Right renal cortex interstitium (tissue), 3 donors: ENCODE measurements at places on chromosomes 16 and 17.

DNA sequence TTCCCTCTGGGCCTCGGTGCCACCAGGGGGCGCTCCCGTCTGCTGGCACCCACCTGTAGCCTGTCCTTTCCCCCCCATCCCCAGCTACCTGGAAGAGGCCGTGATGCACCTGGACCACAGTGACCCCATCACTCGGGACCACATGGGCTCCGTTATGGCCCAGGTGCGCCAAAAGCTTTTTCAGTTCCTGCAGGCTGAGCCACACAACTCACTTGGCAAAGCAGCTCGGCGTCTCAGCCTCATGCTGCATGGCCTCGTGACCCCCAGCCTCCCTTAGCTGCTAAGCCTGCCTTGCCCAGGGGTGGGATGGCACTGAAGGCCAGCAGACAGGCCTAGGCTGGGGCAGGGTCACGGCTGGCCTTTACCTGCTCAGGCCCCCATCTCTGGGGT is 818 bp upstream of the NRN1L start:
- no peak for DNase-seq

DNA sequence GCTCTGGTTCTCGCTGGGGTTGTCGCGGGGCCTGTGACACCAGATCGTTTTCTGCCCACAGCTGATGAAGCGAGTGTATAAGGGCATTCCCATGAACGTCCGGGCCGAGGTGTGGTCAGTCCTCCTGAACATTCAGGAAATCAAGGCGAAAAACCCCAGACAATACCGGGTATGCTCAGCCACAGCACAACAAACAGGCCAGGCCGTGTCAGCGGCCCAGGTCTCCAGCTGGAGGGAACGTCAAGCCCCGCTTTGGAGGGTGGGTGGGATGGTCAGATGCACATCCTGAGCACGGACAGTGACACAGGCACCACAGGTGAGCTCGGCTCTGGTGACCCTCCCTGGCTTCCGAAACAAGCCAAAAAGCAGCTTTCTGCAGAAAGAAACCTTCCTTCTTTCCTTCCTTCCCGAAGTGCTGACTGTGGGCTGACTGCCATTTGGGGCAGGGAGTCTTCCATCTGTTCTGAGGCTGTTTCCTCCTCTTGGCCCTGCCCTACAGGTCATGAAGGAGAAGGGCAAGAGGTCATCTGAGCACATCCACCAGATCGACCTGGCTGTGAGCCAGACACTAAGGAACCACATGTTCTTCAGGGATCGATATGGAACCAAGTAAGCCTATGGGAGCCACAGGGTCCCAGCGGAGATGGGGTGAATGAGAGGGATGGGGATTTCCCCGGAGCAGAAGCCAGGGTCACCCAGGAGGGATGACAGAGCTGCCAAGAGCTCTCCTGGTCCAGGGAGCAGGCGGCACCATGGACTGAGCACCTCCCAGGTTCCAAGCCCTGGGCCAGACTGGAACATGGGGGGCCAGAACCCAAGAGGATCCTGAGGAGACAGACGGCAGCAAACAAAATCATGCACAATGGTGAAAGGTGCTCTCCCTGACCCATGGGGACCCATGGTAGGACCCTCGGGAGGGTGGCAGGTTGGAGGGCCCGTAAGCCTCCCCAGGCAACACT is 79.4 kb downstream of the GOSR1 start:
- DNase-seq: no peak

- DNase-seq: no peak
Measured at GRCh38 chr17:63751806-63752205, 10.2 kb upstream of the STRADA start.

DNA sequence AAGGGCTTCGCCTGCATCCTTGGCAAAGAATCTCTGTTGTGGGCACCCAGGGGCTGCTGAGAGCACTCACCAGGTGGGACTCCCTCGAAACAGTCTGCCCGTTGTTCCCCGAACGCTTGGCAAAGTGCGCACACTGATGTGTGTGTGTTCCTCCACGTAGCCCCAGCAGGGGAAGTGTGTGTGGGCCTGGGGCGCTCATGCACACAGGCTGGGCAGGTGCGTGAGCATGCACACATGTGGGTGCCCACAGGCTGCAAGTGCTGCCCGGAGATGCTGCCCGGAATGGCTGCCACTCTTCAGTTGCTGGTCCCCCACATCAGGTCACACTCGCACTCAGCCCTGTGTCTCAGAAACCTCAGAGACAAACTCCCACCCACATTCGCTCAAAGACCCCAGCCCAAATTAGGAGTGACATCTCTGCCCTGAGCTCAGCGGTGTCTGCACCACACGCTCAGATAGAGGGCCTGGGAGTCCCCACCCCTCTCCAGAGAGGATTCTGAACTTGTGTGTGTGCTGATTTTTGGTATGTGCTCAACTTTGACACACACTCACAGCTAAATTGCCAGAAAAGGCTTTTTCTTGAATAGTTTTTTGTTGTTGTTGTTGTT is 119.4 kb downstream of the MGAT5B start:
- DNase-seq: no peak

- no peak for DNase-seq
Measured at GRCh38 chr17:3835410-3836229, 10.4 kb downstream of the NCBP3 start.

DNA sequence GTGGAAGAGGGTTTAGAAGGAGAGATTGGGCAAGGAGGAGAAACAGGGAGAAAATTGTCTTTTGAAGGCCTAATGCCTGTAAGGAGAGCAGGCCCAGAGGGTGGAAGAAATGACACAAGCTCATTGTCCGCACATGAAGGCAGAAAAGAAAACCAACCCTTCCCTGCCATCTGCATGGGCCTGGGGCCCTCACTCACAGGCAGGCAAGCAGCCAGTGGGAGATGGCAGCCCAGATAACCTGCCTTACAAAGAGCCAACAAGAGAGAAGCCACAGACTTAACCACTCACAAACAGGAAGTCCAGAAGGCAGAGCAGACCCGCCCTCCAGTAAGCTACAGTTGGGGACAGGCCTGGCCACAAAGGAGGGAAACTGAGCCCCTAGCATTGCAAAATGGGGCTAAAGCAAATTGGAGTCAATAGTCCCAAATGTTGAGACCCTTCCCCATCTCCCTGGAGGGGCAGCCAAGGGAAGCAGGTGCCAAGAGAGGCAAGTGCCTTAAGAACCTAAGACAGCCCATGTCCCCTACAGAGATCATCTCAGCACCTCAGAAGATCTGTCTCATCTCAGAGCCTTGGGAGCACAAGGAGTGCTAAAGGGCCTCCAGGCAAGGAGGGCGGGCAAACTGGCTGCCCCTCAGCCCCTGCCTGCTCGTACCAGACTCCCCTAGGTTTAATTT is 7.3 kb upstream of the TSPOAP1 start:
- no peak for DNase-seq

DNA sequence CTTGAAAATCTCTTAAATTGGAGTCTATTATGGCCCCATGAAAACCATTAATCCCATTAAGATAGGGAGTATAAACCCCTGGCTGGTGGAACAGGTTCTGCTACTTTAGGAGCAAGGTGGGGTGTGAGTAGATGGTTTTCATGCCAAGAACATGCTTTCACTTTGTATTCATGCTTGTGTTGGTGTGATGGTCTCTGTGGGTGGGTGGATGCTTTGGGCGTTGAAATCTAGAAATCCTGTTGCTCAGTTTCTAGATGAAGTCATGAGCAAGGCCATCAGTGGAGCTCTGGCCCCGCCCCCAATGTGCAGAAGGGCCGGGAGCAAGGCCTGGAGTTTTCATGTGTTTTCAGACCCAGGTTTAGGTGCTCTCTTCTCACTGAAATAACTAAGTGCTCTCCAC is 20.1 kb downstream of the PLD6 start:
- DNase-seq: no peak

GRCh38 chr16:3992297-3993051 is 112.0 kb upstream of the CREBBP start:
- DNase-seq: no peak

DNA sequence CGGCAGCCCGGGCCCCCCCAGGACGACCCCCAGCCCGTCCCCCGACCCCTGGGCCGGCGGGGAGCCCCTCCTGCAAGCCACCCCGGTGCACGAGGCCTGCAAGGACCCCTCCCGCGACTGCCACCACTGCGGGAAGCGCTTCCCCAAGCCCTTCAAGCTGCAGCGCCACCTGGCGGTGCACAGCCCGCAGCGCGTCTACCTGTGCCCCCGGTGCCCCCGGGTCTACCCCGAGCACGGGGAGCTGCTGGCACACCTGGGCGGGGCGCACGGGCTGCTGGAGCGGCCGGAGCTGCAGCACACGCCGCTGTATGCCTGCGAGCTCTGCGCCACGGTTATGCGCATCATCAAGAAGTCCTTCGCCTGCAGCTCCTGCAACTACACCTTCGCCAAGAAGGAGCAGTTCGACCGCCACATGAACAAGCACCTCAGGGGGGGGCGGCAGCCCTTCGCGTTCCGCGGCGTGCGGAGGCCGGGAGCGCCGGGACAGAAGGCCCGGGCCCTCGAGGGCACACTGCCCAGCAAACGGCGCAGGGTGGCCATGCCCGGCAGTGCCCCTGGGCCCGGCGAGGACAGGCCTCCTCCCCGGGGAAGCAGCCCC is 15.6 kb upstream of the ZFPM1 start:
- DNase-seq: no peak

- no peak for DNase-seq
Measured at GRCh38 chr17:44793885-44794842, 35.4 kb downstream of the ADAM11 start.

GRCh38 chr16:19147627-19148026 is 20.4 kb upstream of the SYT17 start:
- no peak for DNase-seq

GRCh38 chr17:75059369-75060345 is 12.6 kb downstream of the KCTD2 start:
- peak; percentile 18 for DNase-seq

- DNase-seq: no peak
Measured at GRCh38 chr16:1942047-1942809, 771 bp downstream of the MSRB1 start.

DNA sequence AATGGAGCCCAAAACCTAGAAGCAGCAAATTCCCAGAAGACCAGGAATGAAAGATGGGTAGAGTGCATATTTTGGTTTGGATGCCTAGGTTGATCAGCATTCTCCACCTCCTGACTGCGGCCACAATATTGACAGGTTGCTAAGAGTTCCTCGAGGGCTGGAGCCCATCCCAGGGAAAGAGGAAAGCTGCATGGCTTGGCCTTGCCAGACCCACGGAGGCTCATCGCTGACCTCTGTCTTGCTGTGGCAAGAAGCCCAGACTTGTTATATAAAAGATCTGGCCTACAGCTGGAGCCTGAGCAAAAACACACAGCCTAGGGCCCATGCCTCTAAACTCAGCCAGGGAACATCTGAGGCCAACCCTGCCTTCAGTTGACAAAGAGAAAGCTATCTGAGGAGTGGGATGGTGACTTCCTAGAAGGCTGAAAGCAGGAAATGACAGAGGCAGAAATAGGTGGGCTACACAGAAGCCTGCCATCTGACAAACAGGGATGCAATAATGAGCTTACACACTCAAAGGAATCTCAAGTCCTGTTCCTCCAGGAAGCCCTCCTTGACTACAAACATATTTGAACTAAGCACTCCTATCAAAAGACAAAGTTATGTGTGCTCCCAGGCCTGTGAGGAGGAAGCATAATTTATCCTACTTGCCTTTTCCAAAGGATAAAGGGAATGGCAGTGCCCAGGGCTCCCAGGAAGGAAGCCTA is 22.5 kb upstream of the SLC35B1 start:
- DNase-seq: peak; percentile 41

DNA sequence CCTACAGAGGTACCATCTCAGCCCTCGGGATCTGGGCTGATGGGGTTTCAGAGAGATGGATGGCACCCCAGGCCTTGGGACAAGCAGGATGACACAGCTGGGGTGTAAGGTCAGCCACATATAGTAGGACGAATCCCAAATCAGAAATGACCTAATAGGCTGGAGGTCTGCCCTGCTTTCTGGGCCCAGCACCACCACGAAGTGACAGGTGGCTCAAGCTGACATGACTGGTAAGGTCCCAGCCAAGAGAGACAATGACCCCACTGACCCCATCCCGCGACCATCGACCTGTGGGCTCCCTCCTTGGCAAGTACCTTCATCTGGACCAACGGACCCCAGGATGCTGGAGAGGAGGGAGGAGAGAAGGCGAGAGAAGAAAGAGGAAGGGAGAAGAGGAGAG is 15.6 kb downstream of the CAMKK1 start:
- no peak for DNase-seq

GRCh38 chr16:66309-67182 is 5.9 kb downstream of the RHBDF1 start:
- no peak for DNase-seq

GRCh38 chr16:69672998-69673713 is 53.2 kb downstream of the NQO1 start:
- DNase-seq: no peak

- no peak for DNase-seq
Measured at GRCh38 chr17:77470800-77471733, 330.3 kb downstream of the SEC14L1 start.

GRCh38 chr16:54290833-54291655 is 4.5 kb upstream of the IRX3 start:
- DNase-seq: no peak

DNA sequence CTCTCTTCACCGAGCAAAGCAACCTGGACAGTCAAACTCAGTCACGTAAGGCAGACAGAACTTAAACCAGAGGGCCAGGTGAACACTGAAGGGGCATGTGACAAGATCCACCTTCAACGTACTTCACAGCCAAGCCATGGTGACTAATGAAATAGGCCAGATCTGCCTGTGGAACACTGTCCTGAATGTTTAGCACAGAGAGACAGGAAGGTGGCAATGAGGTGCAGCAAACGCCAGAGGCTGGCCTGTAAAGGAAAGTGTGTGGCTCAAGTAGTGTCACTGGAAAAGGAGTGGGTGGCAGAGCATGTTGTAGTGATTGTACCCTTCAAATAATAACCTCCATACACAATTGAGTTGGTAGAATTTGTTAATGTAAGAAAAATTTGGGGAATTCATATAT is 38.1 kb downstream of the SLC6A4 start:
- no peak for DNase-seq

GRCh38 chr17:76191896-76192295 is 48.4 kb downstream of the RNF157 start:
- DNase-seq: no peak

DNA sequence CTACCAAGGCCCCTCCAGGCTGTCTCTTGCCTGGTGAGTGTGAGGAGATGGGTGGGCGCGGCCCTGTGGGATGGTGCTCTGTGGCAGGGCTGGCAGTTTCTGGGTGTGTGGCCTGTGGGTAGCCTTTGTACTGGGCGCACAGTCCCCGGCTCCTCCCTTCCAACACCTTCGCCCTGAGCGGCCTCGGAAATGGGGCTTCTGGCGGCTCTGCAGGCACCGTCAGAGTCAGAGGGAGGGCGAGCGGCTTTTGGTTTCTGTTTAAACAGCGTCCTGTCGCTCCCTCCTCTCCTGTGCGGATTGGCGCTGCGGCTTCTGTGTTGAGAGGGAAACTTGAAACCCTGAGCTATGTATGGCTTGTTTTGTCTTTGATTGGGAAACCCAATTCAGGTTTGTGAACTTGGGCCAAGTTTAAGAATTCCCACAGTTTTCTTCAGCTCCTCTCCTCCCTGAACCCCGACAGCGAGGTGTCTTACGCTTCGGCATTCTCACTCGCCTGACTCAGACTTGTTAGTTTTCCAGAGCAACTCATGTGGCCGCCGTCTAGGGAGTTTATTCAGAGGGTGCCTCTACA is 8.3 kb upstream of the ZNF750 start:
- DNase-seq: no peak

GRCh38 chr17:82783498-82783897 is 31.6 kb downstream of the TBCD start:
- no peak for DNase-seq
